ENCODE measurements at places on chromosomes 1 and 21.
A peak's percentile ranks its signal among the peaks of the same experiment; 100 is the strongest.

DNA sequence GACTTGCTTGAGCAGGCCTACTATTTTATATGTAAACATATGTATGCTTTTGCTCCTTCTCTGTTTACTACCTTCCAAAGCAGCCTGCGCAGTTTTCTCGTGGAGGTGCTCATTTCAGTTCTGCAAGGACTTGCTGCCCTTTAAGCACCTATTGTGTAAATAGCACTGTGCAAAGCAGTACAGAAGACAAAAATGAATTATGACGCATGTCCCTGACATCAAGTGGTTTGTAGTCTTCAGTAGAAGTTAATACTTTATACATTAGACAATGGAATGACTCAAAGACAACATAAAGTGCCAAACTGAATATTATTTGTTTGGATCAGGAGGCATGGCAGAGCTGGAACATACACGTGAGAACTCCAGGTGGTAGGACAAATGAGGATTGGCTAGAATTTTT lies 611.7 kb downstream of the LMO4 start:
- H3K27ac ChIP-seq = no peak overlapping the region
- no peaks in the 10 kb centered on the region for H3K27me3 ChIP-seq
- no peaks in the 10 kb centered on the region for H3K4me1 ChIP-seq
- H3K4me3 ChIP-seq = no peak overlapping the region
- DNase-seq = no peak

- H3K36me3 ChIP-seq = no peaks in the 10 kb centered on the region
- H3K27ac ChIP-seq = no peak overlapping the region
- H3K4me1 ChIP-seq = peaks cover 40% of the 10 kb centered on the region
These were observed 31.6 kb downstream of the SOX13 start for GRCh38 chr1:204104331-204105130.

GRCh38 chr1:41665962-41666917 lies 181.8 kb upstream of the EDN2 start:
- peaks cover 2% of the 10 kb centered on the region for H3K4me1 ChIP-seq
- H3K4me3 ChIP-seq = no peak overlapping the region
- no peaks in the 10 kb centered on the region for H3K36me3 ChIP-seq
- no peak overlapping the region for H3K27ac ChIP-seq

DNA sequence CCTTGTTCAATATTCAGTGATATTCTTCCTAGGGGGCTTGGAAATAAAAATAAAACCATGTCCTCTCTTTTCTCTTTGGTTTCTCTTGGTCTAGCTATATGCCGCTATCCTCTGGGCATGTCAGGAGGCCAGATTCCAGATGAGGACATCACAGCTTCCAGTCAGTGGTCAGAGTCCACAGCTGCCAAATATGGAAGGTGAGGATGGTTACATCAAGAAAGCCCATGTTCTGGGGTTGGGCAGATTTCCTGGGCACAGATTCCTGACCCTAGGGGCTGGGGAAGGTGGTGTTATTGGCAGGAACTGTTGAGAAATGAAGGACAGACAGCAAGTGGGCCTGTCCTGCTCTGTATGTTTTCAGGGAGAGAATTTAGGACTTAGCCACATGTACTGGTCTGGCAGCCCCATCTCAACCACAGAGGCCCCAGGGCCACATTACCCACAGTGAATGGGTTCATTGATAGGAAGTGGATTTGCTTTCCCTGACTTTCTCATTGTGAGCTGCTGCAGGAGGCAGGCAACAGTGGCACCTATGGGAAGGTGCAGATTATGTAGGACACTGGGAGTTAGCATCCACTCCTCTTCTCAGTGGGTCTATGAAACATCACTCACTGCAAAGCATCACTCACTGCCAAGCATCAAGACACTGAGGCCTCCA lies 37.4 kb upstream of the HSD17B7 start:
- H3K4me1 ChIP-seq = no peaks in the 10 kb centered on the region
- no peaks in the 10 kb centered on the region for H3K27me3 ChIP-seq
- no peak overlapping the region for H3K4me3 ChIP-seq
- no peak for DNase-seq
- no peak overlapping the region for H3K27ac ChIP-seq
- H3K36me3 ChIP-seq = no peaks in the 10 kb centered on the region

GRCh38 chr21:26614251-26614650 lies 41.2 kb upstream of the CYYR1 start:
- no peaks in the 10 kb centered on the region for H3K4me1 ChIP-seq
- no peaks in the 10 kb centered on the region for H3K27me3 ChIP-seq
- no peaks in the 10 kb centered on the region for H3K36me3 ChIP-seq

- H3K4me3 ChIP-seq = no peak overlapping the region
- no peak overlapping the region for H3K27ac ChIP-seq
- H3K4me1 ChIP-seq = peaks cover 10% of the 10 kb centered on the region
- no peaks in the 10 kb centered on the region for H3K27me3 ChIP-seq
These were observed 42.2 kb upstream of the WASF2 start for GRCh38 chr1:27531959-27532685.

DNA sequence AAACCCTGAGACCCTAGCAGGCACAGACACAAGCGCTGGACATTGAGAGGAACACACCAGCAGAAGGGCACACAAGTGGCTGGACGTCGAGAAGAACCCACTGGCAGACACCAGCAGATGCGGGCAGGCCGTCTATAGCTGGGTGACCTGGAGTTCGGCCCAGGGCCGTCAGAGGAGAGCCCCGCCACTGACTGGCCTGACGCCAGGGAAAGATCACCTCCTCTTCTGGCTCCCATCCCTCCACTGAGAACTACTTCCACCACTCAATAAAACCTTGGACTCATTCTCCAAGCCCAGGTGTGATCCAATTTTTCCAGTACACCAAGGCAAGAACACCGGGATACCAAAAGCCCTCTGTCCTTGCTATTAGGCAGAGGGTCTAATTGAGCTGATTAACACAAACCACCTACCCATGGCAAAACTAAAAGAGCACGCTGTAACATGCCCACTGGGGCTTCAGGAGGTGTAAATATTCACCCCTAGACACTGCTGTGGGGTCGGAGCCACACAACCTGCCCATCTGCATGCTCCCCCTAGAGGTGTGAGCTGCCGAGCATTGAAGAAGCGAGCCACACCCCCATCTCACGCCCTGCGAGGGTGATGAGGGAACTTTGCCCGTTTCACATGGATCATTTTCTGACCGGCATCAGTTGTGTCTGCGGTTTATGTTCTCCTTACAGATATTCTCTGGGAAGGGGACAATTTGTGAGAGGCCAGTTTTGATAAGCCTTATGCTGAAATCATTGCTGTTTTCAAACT lies 104.8 kb downstream of the HLX start:
- H3K27ac ChIP-seq = no peak overlapping the region
- H3K4me1 ChIP-seq = no peaks in the 10 kb centered on the region
- peak; percentile 22 for DNase-seq
- H3K36me3 ChIP-seq = no peaks in the 10 kb centered on the region

DNA sequence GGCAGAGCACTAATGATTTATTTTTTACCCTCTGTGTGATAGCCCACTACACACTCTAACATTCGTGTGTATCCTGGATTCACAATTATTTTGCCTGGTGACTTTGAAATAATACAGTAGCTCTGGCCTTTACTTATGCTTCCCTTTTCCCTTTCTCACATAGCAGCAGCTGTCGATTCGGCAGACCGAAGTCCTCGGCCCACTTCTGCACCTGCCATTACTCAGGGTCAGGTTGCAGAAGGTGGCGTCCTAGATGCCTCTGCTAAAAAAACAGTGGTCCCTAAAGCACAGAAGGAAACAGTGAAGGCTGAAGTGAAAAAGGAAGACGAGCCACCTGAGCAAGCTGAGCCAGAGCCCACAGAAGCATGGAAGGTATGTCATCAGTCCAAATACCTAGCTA lies 70.8 kb downstream of the TMEM200B start:
- no peak overlapping the region for H3K4me3 ChIP-seq
- no peaks in the 10 kb centered on the region for H3K36me3 ChIP-seq
- H3K27me3 ChIP-seq = no peaks in the 10 kb centered on the region
- no peaks in the 10 kb centered on the region for H3K4me1 ChIP-seq

- DNase-seq = no peak
- no peak overlapping the region for H3K27ac ChIP-seq
- H3K4me3 ChIP-seq = peak overlapping the region; percentile 39
- no peaks in the 10 kb centered on the region for H3K27me3 ChIP-seq
These were observed 838 bp upstream of the RSRP1 start for GRCh38 chr1:25247829-25248754.

GRCh38 chr1:111842411-111842810 lies 86.7 kb downstream of the DDX20 start:
- H3K27me3 ChIP-seq = no peaks in the 10 kb centered on the region
- no peak overlapping the region for H3K4me3 ChIP-seq
- DNase-seq = no peak
- H3K27ac ChIP-seq = no peak overlapping the region
- H3K36me3 ChIP-seq = no peaks in the 10 kb centered on the region

GRCh38 chr1:98325646-98326440 lies 335.7 kb upstream of the SNX7 start:
- H3K4me3 ChIP-seq = no peak overlapping the region
- DNase-seq = no peak
- no peaks in the 10 kb centered on the region for H3K27me3 ChIP-seq
- no peak overlapping the region for H3K27ac ChIP-seq
- H3K4me1 ChIP-seq = peaks cover 3% of the 10 kb centered on the region

DNA sequence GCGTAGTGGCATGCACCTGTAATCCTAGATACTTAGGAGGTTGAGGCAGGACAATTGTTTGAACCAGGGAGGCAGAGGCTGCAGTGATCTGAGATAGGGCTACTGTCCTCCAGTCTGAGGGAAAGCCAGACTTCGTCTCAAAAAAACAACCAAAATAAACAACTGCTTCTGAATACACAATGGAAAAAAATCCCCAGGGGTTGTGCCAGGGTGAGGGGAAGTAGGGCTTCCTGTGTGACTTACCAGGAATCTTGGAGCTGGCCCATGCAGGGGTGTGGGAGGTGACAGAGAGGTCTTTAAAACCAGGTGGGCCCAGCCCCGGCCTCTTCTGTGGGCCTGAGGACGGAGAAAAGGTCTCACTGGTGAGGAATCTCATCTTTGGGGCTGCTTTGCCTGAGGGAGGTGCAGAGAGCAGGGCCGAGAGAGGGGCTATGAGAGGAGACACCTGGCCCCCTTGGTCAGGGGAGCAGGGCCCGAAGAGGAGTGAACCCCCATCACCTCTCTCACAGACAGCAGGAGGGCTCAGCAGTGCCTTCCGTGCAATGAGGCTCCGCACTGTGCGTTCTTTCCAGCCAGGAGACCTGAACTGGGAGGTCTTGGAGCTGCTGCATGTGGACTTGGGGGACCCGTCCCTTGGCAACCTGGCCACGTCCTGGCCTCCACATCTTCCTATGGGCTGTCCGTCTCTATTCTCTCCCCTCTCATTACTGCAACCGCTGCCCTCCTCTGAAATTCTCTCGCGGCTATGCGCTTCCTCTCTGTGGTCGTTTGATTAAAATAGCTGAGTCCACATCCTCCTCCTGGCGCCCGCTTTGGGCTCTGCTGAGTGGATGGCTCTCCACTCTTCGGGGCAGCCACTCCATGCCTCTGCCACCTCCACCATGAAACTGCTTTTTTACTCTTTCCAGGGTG lies 10.7 kb downstream of the PLA2G5 start:
- no peaks in the 10 kb centered on the region for H3K27me3 ChIP-seq
- H3K4me1 ChIP-seq = no peaks in the 10 kb centered on the region
- H3K27ac ChIP-seq = no peak overlapping the region
- no peak overlapping the region for H3K4me3 ChIP-seq
- DNase-seq = no peak

DNA sequence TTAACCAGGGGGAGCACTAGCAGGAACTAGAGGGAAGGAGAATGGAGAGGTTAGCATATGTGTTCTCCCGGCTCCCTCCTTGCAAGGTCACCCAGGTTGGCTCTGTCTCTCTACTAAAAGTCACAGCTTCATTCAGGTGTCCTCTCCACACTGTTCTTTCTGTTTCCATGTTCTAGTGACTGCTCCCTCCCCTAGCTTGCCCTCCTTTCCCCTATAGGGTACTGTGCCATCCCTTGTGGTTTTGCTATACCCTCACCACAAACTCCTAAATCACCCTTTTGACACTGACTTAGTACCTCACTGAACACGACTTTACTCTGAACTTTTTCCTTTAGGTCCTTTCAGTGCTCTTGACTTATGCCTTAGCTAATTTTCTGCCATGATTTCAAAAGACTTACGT lies 389.3 kb downstream of the ST6GALNAC3 start:
- no peak overlapping the region for H3K27ac ChIP-seq
- DNase-seq = no peak
- H3K4me3 ChIP-seq = no peak overlapping the region
- H3K27me3 ChIP-seq = no peaks in the 10 kb centered on the region

- no peaks in the 10 kb centered on the region for H3K4me1 ChIP-seq
- peaks cover 6% of the 10 kb centered on the region for H3K36me3 ChIP-seq
- no peaks in the 10 kb centered on the region for H3K27me3 ChIP-seq
- DNase-seq = no peak
These were observed 50.0 kb downstream of the MRPL37 start for GRCh38 chr1:54249819-54250435.

DNA sequence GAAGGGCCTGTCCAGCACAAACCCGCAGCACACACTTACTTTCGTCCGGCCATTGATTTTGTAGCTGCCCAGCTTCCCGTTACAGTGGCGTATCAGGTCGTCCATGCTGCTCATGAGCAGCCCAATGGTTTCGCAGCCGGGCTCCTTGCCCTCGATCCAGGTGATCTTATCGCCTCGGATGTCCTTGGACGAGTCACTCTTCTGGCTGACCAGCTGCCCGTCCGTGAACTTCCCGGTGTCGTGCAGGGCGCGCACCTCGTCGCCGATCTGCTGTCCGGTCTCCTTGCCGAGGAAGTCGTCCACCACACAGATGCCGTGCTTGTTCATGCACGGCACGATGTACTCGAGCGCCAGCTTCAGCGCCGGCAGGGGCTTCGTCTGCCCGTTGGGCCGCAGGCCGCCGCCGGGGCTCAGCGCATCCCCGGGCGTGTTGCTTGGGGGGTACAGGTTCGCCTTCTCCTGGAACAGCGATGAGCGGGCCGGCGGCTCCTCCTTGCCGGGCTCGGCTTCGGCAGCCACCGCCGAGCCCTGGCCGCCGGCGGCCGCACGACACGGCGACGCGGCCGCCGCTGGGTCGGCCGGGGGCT lies 1.0 kb downstream of the EGLN1 start:
- peaks cover 26% of the 10 kb centered on the region for H3K27me3 ChIP-seq
- peak overlapping the region; percentile 86 for H3K4me3 ChIP-seq
- H3K4me1 ChIP-seq = peaks cover 2% of the 10 kb centered on the region
- no peak overlapping the region for H3K27ac ChIP-seq
- no peak for DNase-seq

GRCh38 chr1:226064816-226065248 lies 2.3 kb downstream of the H3-3A start:
- no peak for DNase-seq
- H3K27me3 ChIP-seq = no peaks in the 10 kb centered on the region
- no peaks in the 10 kb centered on the region for H3K4me1 ChIP-seq
- peak overlapping the region; percentile 16 for H3K4me3 ChIP-seq
- peaks cover 5% of the 10 kb centered on the region for H3K36me3 ChIP-seq

- no peak overlapping the region for H3K4me3 ChIP-seq
- H3K27ac ChIP-seq = no peak overlapping the region
- no peak for DNase-seq
- no peaks in the 10 kb centered on the region for H3K4me1 ChIP-seq
- no peaks in the 10 kb centered on the region for H3K36me3 ChIP-seq
These were observed 20.4 kb downstream of the RPE65 start for GRCh38 chr1:68429233-68429808.

GRCh38 chr1:20302108-20302471 lies 11.4 kb downstream of the VWA5B1 start:
- no peak overlapping the region for H3K4me3 ChIP-seq
- H3K36me3 ChIP-seq = no peaks in the 10 kb centered on the region
- no peak overlapping the region for H3K27ac ChIP-seq

GRCh38 chr1:24321697-24322469 lies 2.7 kb downstream of the GRHL3 start:
- no peak overlapping the region for H3K27ac ChIP-seq
- no peaks in the 10 kb centered on the region for H3K36me3 ChIP-seq
- peak overlapping the region; percentile 55 for H3K4me3 ChIP-seq
- DNase-seq = no peak
- peaks cover 5% of the 10 kb centered on the region for H3K4me1 ChIP-seq

All from iPS DF 6.9 (cell line).